Stomach (tissue), 19 donors: ENCODE measurements at places on chromosomes 7 and 10. TPM values are rescaled to one million over a fixed set of nuclear protein-coding genes. Genes with fewer than 3 reads are reported as not detected.
A peak's percentile ranks its signal among the peaks of the same experiment; 100 is the strongest.

The NXPH1 gene
- not detected for polyA plus RNA-seq

The ZNF438 gene
- 6.7 TPM for polyA plus RNA-seq

The COA1 gene
- polyA plus RNA-seq, result 44.7 TPM

The UNC5B gene
- 1.4 TPM for polyA plus RNA-seq

The NPC1L1 gene
- polyA plus RNA-seq, result 0.12 TPM

The CHN2 gene
- 5.2 TPM for polyA plus RNA-seq

The FOXI2 gene
- polyA plus RNA-seq, result 0.13 TPM

The ZNF467 gene
- polyA plus RNA-seq, result 12.2 TPM

The TAS2R38 gene
- not detected for polyA plus RNA-seq

The GARS1 gene
- 124 TPM for polyA plus RNA-seq

The ITGB8 gene
- 1.1 TPM for polyA plus RNA-seq

The AKR1C2 gene
- 507 TPM for polyA plus RNA-seq

The KCNH2 gene
- 13.4 TPM for polyA plus RNA-seq

DNA sequence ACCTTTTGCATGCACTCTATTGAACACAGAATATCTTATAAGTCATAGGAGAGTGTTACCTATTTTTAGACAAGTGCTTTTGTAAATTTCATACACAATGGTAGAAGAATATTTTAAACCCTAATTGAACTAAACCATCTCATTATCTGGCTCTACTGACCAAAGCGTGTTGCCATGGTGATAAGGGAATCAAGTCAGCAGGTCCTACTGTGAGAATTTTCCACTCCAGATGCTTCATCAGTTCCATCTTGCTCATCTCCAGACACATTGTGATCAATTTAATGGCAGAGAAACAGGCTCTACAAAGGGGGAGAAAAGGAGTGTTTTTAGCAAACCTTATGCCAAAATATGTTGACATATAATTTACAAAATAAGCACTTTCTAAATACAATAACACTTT, 621.9 kb upstream of the GHITM start:
- H3K36me3 ChIP-seq, result no peaks in the 10 kb centered on the region
- H3K4me1 ChIP-seq, result no peaks in the 10 kb centered on the region
- no peak overlapping the region for H3K27ac ChIP-seq
- DNase-seq, result no peak
- no peaks in the 10 kb centered on the region for H3K27me3 ChIP-seq
- H3K4me3 ChIP-seq, result no peak overlapping the region

GRCh38 chr7:70773406-70773805, 358.5 kb upstream of the GALNT17 start:
- peaks cover 68% of the 10 kb centered on the region for H3K36me3 ChIP-seq
- no peak overlapping the region for H3K4me3 ChIP-seq
- no peak for DNase-seq
- no peak overlapping the region for H3K27ac ChIP-seq
- no peaks in the 10 kb centered on the region for H3K27me3 ChIP-seq

GRCh38 chr7:77464589-77464988, 48.4 kb upstream of the GSAP start:
- no peak for DNase-seq
- no peak overlapping the region for H3K4me3 ChIP-seq
- H3K27me3 ChIP-seq, result no peaks in the 10 kb centered on the region
- no peak overlapping the region for H3K27ac ChIP-seq
- H3K36me3 ChIP-seq, result no peaks in the 10 kb centered on the region

GRCh38 chr10:126917975-126918908, 13.0 kb downstream of the DOCK1 start:
- peaks cover 3% of the 10 kb centered on the region for H3K36me3 ChIP-seq
- DNase-seq, result no peak
- H3K4me1 ChIP-seq, result no peaks in the 10 kb centered on the region

GRCh38 chr10:35377050-35377728, 40.9 kb downstream of the CCNY start:
- H3K36me3 ChIP-seq, result no peaks in the 10 kb centered on the region
- peaks cover 66% of the 10 kb centered on the region for H3K4me1 ChIP-seq
- no peak overlapping the region for H3K27ac ChIP-seq
- DNase-seq, result no peak
- H3K27me3 ChIP-seq, result no peaks in the 10 kb centered on the region

DNA sequence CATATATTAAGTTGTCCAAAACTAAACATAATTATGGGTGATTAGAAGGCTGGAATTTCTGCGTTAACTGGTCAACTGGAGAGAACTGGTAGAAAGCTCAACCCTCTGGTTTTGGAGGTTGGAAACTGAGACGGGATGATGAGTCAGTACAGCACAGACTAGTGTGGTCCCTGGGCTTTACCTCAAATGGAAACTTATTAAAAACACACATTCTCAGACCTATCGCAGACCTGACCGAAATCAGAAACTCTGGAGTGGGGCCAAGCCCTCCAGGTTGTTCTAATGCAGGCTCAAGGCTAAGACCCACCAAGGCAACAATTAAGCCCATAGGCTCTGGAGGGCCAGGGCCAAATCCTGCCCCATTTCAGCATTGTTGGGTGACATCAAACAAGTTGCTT, 136.9 kb downstream of the KCNMA1 start:
- DNase-seq, result no peak
- H3K27ac ChIP-seq, result no peak overlapping the region
- H3K36me3 ChIP-seq, result no peaks in the 10 kb centered on the region

GRCh38 chr7:120733143-120733542, 124.8 kb downstream of the TSPAN12 start:
- H3K4me3 ChIP-seq, result no peak overlapping the region
- no peak for DNase-seq
- H3K36me3 ChIP-seq, result no peaks in the 10 kb centered on the region
- no peaks in the 10 kb centered on the region for H3K4me1 ChIP-seq
- no peaks in the 10 kb centered on the region for H3K27me3 ChIP-seq
- H3K27ac ChIP-seq, result no peak overlapping the region

DNA sequence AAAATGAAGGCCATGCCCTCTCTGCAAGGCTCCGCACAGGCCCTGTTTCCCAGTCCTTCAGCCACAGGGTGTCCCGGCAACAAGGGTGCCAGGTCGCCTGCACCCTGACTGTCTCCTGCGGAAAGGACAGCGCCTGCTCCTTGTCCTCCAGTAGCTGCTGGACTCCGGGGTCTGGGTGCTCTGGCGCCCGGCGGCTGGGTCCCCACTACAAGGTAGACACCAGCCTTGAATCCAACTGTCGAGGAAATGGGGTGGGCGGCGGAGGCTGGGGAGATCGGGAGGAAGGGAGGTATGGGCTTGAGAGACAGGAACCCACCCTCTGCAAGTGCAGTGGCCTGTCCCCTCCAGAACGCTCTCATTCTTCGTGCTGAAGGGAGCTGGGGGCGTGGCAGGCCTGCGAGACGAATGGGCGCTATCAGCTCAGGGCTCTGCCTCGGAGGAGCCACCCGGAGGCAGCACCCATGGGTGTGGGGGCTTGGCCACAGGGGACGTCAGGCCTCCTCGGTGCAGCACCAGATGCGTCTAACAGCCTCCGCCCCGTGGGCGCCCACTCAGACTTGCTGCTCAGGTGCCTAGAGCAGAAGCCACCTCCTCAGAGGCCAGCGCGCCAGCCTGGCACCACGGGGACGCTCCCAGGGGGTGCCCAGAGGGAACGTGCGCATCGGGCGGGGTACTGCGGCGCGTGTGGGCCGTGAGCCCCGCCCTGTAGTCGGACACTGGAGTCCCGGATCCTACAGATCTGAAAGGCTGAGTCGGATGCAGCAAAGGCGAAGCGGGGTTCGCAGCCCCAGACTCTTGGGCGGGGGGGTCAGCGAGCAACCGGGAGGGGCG, 15.6 kb downstream of the ADAM8 start:
- H3K36me3 ChIP-seq, result no peaks in the 10 kb centered on the region
- peak overlapping the region; percentile 73 for H3K4me3 ChIP-seq
- peak overlapping the region; percentile 95 for H3K27ac ChIP-seq
- no peaks in the 10 kb centered on the region for H3K27me3 ChIP-seq

GRCh38 chr7:14754631-14755030, 147.9 kb downstream of the DGKB start:
- H3K4me1 ChIP-seq, result no peaks in the 10 kb centered on the region
- DNase-seq, result no peak
- no peak overlapping the region for H3K4me3 ChIP-seq
- no peaks in the 10 kb centered on the region for H3K27me3 ChIP-seq
- no peak overlapping the region for H3K27ac ChIP-seq

- DNase-seq, result peak; percentile 71
- no peaks in the 10 kb centered on the region for H3K36me3 ChIP-seq
- peaks cover 31% of the 10 kb centered on the region for H3K4me1 ChIP-seq
- no peaks in the 10 kb centered on the region for H3K27me3 ChIP-seq
- peak overlapping the region; percentile 95 for H3K27ac ChIP-seq
Observed at GRCh38 chr10:14879124-14879927, 660 bp downstream of the SUV39H2 start.

DNA sequence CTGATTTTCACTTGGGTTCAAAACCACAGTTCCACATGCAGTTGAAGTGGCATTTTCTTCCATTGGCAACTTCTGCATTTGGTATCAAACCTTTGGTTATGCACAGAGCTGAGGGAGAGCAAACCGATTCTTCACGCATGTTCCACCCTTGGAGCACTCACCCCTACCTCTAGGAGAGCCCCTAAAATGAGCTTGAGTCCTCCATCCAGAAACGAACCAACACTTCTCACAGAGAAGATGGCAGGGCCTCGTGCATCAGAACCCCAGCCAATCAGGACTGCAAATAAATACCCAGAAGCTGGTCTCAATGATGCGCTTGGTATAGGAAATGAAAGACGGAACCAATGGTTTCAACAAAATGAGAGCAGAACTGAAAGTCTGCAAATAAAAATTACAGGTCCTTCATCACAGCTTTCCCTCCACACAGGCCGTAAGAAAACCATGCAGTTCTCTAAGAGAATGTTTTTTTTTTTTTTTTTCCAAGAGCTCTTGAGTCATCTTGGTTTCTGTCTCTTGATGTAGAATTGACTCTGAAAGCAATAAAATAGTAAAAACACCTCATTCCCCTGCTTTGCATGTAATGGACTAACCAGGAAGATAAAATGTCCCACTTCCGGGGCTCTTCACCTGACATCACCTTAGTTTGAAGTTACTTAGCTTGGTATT, 23.9 kb downstream of the KLF6 start:
- H3K4me1 ChIP-seq, result peaks cover 42% of the 10 kb centered on the region
- H3K27ac ChIP-seq, result no peak overlapping the region
- no peaks in the 10 kb centered on the region for H3K36me3 ChIP-seq
- H3K4me3 ChIP-seq, result no peak overlapping the region
- H3K27me3 ChIP-seq, result no peaks in the 10 kb centered on the region

- peak overlapping the region; percentile 27 for H3K27ac ChIP-seq
- no peaks in the 10 kb centered on the region for H3K36me3 ChIP-seq
- peaks cover 12% of the 10 kb centered on the region for H3K27me3 ChIP-seq
- peak; percentile 56 for DNase-seq
- H3K4me3 ChIP-seq, result no peak overlapping the region
- peaks cover 57% of the 10 kb centered on the region for H3K4me1 ChIP-seq
Observed at GRCh38 chr7:47538846-47539311, 43.0 kb downstream of the TNS3 start.

DNA sequence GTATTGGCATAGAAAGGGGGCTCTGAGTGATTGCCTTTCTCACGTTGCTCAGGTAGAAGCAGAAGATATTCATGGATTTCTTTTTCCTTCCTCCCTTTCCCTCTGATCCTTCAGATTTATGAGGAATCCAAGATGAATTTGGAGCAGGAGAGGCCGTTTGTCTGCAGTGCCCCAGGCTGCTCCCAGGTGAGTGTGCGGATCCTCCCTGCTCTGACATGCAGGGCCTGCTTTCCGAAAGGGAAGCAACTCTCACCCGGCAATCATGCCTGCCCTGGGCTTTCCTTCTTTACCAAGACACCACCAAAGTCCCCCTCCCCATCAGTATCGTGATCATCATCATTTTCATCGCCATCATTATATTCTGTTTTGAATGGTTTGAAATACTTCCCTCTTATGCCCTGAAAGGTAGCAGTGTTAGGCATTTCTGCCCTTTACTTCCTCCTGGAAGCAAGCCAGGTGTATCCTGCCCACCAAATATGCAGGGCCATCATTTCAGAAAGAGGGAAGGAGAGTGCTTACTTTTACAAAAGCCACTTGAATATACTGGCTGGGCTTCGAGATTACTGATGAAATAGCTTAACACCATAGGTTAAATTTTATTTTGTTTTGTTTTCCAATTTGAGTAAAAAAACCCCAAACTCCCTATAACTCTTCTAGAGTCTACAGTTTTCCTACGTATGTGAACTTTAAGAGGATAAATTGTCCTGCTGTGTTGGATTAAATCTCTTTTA, 75.9 kb downstream of the CREB5 start:
- no peaks in the 10 kb centered on the region for H3K36me3 ChIP-seq
- no peaks in the 10 kb centered on the region for H3K4me1 ChIP-seq
- peak; percentile 57 for DNase-seq
- H3K27ac ChIP-seq, result no peak overlapping the region
- no peaks in the 10 kb centered on the region for H3K27me3 ChIP-seq
- H3K4me3 ChIP-seq, result no peak overlapping the region

DNA sequence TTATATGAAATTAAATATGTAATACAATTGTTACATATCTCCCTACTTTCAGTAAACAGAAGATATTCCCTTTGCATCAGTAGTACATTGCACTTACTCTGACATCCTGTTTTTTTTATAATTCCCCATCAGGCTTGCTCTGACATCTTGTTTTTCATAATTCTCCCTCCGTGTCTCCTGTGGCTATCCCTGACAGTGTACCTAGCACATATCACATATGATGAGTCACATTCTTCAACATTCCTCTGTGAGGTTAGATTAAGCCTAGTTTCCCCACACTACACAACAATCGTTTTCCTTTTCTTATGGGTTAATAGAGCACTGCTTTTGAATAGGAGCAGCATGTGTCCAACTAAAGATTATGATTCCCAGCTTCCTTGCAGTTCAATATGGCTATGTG, 250.6 kb upstream of the NPVF start:
- H3K27me3 ChIP-seq, result no peaks in the 10 kb centered on the region
- no peak overlapping the region for H3K27ac ChIP-seq
- no peak for DNase-seq
- H3K36me3 ChIP-seq, result no peaks in the 10 kb centered on the region

- H3K4me3 ChIP-seq, result no peak overlapping the region
- peaks cover 16% of the 10 kb centered on the region for H3K4me1 ChIP-seq
- H3K27me3 ChIP-seq, result no peaks in the 10 kb centered on the region
- DNase-seq, result peak; percentile 62
Observed at GRCh38 chr7:115679976-115680375, 350.6 kb downstream of the TFEC start.

DNA sequence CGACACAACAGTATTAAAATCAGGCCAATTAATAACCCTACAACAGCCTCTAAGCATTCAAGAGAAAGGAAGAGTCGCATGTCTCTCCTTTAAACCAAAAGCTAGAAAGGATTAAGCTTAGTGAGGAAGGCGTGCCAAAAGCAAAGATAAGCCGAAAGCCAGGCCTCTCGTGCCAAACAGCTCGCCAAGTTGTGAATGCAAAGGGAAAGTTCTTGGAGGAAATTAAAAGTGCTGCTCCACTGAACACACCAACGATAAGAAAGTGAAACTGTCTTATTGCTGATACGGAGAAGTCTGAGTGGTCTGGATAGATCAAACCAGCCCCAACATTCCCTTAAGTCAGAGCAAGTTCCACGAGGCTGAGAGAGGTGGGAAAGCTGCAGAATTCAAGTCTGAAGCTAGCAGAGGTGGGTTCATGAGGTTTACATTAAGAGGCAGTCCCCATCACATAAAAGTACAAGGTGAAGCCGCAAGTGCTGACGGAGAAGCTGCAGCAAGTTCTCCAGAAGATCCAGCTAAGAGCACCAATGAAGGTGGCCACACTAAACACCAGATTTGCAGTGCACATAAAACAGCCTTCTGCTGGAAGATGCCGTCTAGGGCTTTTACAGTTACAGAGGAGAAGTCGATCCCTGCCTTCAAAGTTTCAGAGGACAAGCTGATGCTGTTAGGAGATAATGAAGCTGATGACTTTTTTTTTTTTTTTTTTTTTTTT, 194.8 kb downstream of the MAD1L1 start:
- H3K4me1 ChIP-seq, result no peaks in the 10 kb centered on the region
- no peaks in the 10 kb centered on the region for H3K27me3 ChIP-seq
- peak overlapping the region; percentile 69 for H3K27ac ChIP-seq
- peak overlapping the region; percentile 32 for H3K4me3 ChIP-seq
- peak; percentile 84 for DNase-seq
